ENCODE measurements at places on chromosomes 11 and 22.
A peak's percentile ranks its signal among the peaks of the same experiment; 100 is the strongest.

DNA sequence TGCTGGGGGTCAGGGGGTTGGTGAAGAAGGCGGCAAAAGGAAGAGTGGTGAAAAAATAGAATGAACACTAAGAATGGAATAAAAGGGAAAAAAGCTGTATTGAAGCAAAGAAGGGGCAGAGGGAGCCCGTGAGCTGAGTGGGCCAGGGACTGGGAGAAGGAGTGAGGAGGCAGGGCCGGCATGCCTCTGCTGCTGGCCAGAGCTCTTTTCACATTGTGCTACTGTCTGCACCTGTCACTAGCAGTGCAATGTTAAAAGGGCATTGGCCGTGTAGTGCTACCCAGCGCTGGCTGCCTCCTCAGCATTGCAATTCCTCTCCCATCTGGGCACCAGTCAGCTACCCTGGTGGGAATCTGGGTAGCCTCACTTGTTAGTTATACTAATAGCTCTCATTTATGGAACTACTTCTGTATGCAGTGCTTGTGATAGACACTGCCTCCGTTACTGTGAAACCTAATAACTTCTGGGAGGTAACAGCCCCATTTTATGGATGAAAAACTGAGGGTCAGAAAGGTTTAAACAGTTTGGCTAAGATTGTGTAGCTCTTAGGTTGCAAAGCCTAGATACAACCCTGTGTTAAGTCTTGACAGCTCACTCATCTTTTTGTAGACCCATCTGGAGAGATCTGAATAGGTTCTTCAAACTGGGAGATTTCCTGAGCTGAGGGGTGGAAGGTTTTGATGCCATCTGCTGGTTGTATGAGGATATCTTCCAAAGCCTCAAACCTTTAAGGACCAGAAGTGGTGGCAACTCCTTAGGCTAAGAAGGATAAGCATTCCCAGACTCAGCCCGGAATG lies 8.5 kb downstream of the YPEL4 start:
- no peak for DNase-seq

GRCh38 chr11:61118406-61118805 lies 16.1 kb downstream of the CD5 start:
- no peak for DNase-seq

GRCh38 chr11:112834277-112834755 lies 126.9 kb upstream of the NCAM1 start:
- DNase-seq, result no peak

GRCh38 chr11:46188017-46188416 lies 66.8 kb upstream of the PHF21A start:
- DNase-seq, result no peak

DNA sequence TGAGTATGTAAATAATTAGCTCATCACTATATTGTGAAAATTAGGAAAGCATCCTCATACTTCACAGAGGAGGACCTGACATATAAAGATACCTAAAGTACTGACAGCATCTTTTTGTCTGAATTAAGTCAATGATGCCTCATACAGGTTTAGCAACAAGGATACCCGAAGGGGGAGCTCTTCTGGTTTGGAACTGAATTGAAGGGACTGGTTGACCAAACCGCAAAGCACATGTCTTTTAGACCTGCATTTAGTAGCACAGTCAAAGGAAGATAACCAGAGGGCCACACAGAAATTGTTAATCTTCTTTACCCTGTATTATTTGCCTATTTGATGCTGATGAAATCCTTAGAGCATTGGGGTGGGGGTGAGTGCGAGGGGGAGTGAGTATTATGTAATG lies 12.9 kb upstream of the WT1 start:
- DNase-seq, result no peak

- no peak for DNase-seq
These were observed 384.5 kb downstream of the AASDHPPT start for GRCh38 chr11:106461839-106462545.

DNA sequence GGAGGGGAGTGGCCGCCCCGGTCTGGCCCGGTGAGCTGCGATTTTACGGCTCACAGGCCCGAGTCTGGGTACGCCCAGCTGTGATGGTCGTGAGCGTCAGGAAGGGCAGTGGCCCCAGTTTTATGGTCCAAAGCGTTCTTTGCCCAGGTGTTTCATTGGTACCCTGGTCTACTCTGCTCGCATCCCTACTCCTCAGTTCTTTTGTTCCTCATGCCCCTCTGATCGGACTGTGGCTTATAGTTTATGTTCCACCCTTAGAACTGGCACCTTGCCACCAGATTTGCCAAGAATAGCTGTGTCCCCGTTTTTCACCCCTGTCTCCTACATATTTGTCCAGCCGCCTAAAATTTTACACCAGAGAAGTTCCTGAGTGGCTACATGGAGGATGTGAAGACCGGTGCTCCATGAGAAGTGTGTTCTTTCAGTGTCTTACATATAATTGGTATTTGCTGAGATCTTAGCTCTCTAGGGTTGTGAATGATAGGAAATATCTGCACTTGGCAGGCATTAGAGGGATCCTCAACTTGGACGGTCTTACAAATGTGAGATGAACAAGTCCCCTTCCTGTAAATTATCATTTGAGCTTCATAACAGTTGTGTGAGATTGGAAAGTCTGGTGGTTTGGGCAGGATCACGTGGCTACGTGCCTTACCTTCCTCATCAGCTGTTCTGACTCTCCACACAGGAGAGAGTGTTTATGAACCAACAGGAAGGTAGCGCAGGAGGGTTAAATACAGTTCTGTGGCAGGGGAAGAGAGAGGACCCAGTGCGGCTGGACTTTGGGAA lies 1.1 kb downstream of the PANX1 start:
- DNase-seq, result no peak

DNA sequence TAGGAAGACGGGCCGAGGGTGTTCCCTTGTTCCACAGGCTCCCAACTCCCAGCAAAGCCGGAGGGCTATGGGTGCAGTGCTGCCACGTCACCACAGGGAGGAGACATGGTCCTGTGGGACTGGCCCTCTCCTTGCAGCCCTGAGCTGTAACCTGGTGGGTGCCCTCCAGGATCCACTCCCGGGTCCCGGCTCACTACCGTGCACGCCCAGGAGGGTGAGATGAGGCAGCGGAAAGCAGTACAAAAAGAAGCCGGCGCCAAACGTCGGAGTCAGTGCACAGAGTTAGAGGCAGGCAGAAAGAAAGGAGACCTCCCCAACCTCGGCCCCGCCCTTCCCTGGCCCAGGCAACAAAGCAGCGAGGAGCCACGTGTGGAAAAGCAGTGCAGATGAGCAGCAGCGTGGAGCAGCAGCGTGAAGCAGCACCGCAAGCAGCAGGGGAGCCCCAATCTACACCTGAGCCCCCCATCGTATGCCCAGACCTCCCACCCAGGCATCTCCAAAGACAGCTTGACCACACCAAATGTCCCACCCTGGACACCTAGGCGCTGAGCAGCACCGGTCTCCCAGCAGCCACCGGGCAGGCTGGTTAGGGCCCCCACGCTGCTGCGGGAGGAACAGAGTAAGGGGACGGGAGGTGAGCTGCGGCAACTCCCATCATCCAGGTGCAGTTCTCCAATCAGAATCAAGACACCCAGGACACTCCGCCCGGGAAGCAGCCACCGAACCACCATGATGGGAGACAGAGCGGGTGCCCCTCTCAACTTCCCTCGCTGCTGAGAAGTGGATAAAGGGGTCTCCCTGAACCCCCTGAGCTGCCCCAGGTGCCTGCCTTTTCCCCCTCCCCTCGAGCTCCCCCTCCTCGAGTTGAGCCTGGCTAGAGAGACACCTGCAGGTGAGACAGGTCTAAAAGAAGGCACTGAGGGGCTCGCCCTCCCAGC lies 28.8 kb downstream of the IGSF9B start:
- no peak for DNase-seq

DNA sequence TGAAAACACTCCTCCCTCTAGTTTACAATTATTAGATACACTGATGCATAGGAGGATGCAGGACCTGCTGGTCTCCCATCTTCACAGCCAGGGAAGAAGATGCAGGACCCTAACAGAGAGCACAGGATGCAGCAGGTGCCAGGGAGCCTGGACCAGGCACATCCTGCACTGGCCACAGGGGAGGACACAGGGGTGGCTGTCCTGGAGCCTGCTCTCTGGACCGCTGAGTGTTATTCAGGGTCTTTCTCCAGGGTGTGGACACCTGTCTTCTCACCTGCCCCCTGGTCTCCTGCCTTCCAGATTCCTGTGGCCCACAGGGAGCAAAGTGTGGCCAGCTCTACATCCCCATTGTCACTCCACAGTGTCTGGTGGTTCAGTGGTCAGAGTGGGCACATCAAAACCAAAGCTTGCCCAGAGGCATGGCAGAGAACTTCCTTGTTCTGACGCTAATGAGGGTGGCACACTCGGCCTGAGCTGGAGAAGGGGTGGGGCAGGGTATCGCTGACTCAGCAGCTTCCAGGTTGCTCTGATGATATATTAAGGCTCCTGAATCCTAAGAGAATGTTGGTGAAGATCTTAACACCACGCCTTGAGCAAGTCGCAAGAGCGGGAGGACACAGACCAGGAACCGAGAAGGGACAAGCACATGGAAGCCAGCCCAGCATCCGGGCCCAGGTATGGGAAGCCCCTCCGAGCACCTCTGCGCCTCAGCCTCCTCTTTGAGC lies at the start of gene APOBEC3A:
Gene APOBEC3A (plus strand): TSS at position 564 of the 725 bp plus-strand sequence. CDS start 83 bp downstream, at position 647.
- no peak for DNase-seq

DNA sequence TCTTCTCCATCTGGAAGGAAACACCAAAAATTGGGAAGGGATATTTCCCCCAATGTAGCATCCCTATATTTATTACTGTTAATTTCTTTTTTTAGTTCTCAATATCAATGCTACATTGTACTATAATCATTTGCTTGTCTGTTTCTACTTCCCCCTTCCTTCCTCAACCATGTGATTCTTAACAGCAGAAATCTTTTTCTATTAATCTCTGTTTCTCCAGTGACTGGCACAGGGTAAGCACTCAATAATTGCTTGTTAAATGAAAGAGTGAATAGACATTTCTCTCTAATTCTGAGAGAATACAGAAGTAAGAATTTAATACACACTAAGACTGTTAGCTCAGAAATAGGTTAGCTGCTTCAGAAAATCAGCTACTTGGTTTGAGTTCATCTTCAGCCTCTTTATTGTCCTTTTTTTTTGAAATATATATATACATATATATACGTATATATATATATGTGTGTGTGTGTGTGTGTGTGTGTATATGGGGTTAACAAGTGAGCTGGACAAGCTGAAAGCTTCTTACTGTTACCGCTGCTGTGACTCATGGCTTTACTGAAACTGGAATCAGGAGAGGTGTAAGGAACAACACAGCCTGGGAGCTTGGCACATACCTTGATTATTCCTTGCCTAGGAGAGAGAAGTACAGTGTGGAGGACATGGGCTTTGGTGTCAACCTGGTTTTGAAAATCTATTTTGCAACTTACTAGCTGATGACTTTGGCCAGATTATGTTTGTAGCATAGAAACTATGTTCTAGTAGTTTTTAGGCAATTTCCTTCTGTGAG lies 26.2 kb upstream of the PDE3B start:
- no peak for DNase-seq

GRCh38 chr11:107961480-107961879 lies 33.2 kb downstream of the RAB39A start:
- DNase-seq, result no peak

- no peak for DNase-seq
These were observed 32.4 kb upstream of the SCGB1D1 start for GRCh38 chr11:62157603-62158002.

- DNase-seq, result no peak
These were observed 38.0 kb upstream of the PICALM start for GRCh38 chr11:86106916-86107315.

DNA sequence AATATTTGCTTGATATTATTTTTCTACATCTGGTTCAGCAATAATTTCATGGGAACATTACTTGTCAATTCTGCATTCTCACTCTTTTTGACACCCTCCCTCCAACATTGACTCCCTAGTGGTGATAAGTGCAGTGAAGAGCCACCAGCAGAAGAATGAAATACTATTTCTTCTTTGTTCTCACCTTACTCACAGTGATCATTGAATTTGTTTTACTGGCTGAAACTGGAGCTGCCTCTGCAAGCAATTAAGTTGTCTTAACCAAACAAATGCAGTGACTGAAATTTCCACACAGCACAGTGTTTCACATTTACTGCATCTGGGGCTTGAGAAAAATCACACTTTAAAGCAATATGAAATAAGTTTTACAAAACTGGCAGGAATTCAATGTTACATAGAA lies 189.8 kb downstream of the JRKL start:
- no peak for DNase-seq

DNA sequence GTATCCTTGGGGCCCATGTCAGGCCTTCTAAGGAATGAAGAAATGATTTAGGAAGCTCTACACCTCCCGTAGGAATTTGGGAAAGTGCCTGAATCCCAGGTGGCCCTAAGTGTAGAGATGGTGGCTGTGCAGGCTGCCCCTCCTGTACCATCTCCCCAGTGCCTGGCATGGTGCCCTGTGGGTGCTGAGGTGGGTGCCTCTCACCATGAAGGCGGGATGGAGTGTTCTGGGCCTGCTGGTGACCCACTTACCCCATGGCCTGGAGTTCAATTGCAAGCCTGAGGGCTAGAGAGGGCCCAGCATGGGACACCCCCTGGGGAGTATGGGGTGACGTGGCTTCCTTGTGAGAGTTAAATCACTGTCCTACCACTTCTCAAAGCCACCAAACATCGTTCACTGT lies 19.8 kb downstream of the SAMM50 start:
- DNase-seq, result no peak

GRCh38 chr11:40162901-40163883 lies 1296.3 kb downstream of the LRRC4C start:
- DNase-seq, result no peak

DNA sequence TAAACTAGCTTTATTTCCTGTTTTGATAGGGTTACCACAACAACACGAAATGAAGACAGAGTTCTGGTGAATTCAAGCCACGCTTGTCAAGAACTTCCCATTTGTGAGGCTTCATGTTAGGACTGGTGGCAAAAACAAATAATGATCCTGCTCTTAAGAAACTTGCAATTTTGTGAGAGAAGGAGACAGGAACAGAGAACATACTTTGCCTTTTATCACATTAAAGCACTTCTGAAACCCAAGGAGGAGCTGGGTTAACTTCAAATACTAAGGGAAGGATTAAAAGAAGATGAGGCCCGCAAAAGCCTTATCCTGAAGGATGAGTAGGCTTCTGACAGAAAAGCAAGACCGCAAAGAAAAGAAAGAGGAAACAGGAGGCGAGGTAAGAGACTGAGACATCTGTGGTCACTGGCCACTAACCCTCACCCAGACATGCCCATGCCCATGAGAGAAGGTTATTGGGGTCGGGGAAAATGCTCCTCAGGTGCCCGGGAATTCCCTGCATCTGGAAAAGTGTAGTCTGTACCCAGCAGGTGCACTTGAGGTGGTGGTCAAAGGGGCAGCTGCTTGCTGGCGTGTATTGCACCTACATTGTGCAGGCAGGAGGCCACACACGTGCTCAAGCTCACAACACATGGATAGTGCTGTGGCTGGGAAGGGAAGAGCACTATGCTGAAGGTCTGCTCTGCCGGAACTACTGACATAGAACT lies 50.5 kb downstream of the MAPK1 start:
- DNase-seq, result peak; percentile 73

- no peak for DNase-seq
These were observed 3.2 kb downstream of the CTSD start for GRCh38 chr11:1760351-1761109.

GRCh38 chr22:32754413-32755041 lies 47.0 kb upstream of the TIMP3 start:
- no peak for DNase-seq

DNA sequence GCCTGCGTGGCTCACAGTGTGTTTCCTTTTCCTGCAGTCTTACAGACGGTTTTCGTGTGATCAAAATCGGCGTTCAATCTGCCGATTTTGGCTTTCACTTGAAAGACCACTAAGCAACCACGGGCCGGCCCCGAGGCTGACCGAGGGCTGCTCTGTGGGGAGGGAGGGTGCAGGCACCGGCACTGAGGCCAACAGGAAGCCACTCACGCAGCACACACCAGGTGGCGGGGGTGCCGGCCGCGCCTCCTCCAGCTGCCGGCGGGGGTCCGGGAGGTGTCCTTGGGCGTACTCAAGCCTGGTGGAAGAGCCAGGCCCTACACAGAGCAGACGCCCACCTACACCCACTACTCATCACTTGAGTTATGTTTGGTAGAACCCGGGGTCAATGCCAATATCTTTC lies 14.3 kb downstream of the TOLLIP start:
- no peak for DNase-seq
